ENCODE measurements at places on chromosomes 1 and 21. TPM values are rescaled to one million over a fixed set of nuclear protein-coding genes. Genes with fewer than 3 reads are reported as not detected.
A peak's percentile ranks its signal among the peaks of the same experiment; 100 is the strongest.

DNA sequence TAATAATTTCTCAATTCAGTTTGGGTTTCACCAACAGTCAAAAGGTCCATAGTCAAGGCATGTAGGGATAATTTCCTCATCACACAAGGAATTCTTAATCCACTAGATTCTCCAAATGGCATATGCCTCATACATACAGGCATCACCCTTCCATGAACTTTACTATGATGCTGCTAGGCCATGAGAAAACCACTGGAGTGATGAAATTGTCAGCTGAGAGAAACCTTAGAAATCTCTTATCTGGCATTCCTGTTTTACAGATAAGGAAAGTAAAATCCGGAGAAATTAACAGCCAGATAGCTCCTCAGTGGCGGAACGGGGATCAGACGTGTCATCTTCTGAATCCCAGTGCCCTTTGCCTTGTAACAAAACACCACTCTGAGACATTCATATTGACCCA, 274.4 kb downstream of the NTNG1 start:
- DNase-seq = no peak

GRCh38 chr1:37726751-37727585, 34.7 kb downstream of the CDCA8 start:
- no peak for DNase-seq

GRCh38 chr1:234765181-234765580, 155.2 kb upstream of the IRF2BP2 start:
- DNase-seq = no peak

Gene ELAPOR1
- total RNA-seq = 0.37 TPM

DNA sequence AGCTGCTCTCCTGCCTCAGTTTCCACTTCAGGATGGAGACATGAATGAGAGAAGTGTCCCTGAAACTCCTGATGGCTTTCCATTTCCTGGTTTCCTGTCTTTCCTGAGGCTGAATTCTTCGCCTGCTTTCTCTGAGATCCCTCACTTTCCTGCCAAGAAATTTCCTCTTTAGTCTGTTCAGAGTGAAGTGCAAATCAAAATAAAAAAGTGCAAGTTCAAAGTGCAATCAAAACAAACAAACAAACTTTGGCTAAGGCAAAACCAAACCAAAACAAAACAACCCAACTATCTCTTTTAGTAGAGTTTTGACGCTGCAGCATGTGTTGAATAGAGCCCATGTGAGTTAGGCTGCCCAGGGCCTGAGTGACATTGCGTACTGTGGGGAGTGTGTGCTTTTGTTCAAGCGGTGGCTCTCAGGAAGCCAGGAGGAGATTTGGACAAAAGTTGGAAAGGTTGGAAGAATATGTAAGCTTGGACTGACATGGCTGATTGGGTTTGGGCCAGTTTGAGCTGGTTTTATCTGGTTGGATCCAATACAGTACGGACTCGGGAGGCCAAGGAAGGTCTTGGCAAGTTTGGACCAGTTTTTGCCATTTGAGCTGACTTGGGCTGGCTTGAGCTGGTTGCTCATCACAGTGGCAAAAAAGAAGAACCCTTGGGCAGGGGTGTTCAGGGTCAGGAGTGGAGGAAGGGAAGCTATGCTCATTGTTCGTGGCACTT, 61.1 kb upstream of the TINAGL1 start:
- no peak for DNase-seq

GRCh38 chr1:224114787-224115175, 870 bp downstream of the FBXO28 start:
- DNase-seq = no peak

Gene AMY1B
- total RNA-seq = not detected

Gene TSSK3
- total RNA-seq = 2.6 TPM

DNA sequence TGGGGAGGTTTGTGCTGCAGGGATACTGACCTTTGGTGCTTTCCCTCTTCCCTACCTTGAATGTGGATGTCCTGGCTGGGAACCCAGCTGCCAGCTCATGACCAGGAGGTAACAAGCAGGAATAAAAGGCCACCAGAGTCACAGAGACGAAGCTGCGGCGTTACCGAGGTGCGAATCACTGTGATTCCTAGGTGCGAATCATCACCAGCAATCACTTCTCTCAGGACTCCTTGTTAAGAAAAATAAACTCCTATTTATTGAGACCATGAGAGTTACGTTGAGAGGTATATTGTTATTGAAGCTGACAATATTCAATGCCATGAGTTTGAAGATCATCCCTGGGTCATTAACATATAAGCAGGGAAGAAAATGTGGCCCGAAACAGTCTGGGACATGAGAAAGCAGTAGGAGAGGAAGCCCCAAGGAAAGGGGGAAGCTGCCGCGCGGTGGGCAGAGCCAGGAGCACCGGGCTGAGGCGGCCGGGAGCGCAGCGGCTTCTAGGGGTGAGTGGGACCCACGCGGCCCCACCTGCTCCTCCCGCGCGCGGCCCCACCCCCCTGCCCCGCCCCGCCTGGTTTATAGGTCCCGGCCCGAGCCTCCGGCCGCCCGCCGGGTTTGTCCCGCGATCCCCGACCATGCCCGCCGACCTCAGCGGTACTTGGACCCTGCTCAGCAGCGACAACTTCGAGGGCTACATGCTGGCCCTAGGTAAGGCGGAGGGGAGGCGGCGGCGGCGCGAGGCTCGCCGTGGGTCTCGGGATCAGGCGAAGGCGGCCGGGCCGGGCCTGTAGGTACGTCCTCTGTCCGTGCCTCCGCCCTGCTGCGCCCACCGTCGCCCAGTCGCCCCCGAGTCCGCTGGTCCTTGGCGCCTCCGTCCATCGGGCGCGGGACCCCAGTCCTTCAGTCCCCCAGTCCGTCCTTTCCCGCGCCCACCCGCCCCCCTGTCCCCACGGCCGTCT, at the start of gene RBP7:
RBP7 (plus strand) TSS at position 605 of the 959 bp plus-strand sequence; CDS start at position 636, 31 bp downstream.
- DNase-seq = peak; percentile 37

Gene CYP4X1
- 1.1 TPM for total RNA-seq

- DNase-seq = peak; percentile 72
Observed at GRCh38 chr1:56508523-56508983, 70.8 kb downstream of the PLPP3 start.

Gene KANK4
- total RNA-seq = 0.13 TPM

DNA sequence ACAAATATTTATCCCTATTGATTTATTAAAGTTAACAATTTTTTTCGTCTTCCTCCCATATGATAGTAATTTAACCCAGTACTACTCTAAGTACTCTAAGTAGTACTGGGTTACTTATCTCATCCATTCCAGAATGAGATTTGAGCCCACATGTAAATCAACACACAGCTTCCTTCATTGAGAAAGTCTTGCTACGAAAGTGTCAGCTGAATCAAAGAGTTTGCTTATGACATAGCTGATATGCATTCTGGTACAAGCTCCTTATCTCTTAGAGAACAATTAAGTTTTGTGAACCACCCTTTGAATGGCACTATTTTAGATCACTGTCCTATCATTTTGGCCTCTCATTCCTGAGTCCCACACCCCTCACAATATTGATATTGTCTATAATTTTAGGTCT, 2.4 kb upstream of the SLC44A3 start:
- no peak for DNase-seq

Gene PGLYRP3
- not detected for total RNA-seq

DNA sequence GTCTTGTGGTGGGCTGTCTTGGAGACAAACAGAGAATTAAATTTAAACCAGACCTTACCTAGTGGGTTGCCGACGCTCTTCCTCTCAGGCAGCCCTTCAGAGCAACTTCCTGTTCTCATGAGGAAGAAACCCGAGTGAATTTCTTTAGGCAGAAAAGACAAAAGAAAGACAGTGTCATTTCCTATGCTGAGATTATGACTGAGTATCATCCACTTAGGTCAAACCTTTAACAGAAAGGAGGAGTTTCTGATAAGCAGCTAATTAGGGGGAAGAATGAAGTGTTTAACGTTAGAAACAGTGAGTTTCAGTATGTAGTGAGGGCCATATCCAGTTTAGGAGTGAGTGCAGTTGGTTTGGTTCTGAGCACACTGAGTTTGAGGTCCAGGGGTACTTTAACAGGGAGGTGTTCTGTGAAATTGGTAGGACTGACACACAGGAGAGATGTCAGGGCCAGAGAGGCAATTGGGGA, 38.7 kb downstream of the FASLG start:
- no peak for DNase-seq

GRCh38 chr1:45359882-45360513, 19.8 kb upstream of the MUTYH start:
- DNase-seq = peak; percentile 33

Gene ASCL5
- total RNA-seq = not detected

- no peak for DNase-seq
Observed at GRCh38 chr1:244665771-244666217, 12.9 kb downstream of the DESI2 start.
